ENCODE measurements at places on chromosomes 16 and 17.

- no peak for DNase-seq
Observed at GRCh38 chr17:51050291-51051033, 70.2 kb downstream of the SPAG9 start.

- DNase-seq, result no peak
Observed at GRCh38 chr16:54208237-54208636, 78.3 kb downstream of the IRX3 start.

GRCh38 chr17:73248532-73248931 is 13.1 kb downstream of the CPSF4L start:
- DNase-seq, result no peak

DNA sequence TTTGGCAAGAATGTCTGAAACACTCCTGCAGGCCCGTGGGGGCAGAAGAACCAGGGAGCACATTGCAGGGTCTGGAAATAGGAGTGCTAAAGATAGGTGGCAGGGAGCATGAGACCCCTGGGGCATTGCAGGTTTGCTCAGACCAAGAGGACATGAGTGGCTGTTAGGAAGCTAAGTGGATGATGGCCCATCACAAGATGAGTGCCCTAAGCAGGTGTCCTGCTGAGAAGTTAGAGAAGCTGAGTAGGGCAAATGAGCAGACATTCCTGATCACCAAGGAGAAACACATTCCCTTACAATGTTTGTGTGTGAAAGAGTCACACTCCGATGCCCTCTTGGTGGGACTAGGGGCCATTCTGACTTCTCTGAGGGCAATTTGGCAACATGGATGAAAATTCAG is 9.9 kb downstream of the MLYCD start:
- no peak for DNase-seq

- no peak for DNase-seq
Observed at GRCh38 chr17:70988622-70989021, 819.3 kb downstream of the KCNJ2 start.

DNA sequence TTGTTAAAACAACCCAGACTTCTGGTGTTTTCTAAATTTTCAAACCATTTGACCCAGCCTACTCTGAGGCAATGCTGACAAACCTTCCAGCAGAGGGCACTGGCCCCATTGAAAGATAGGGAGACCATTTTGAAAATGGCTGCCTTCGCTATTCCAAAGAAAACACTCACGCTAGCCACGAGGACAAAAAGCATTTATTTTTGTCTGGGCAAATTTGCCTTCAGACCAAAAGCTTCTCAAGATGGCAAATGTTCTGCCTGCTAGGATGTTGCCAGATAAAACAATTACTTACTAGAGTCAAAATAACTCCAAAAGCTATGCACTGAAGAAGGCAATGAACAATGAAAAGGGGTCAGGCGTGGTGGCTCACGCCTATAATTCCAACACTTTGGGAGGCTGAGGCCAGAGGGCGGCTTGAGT is 296.7 kb upstream of the IRX5 start:
- DNase-seq, result no peak

DNA sequence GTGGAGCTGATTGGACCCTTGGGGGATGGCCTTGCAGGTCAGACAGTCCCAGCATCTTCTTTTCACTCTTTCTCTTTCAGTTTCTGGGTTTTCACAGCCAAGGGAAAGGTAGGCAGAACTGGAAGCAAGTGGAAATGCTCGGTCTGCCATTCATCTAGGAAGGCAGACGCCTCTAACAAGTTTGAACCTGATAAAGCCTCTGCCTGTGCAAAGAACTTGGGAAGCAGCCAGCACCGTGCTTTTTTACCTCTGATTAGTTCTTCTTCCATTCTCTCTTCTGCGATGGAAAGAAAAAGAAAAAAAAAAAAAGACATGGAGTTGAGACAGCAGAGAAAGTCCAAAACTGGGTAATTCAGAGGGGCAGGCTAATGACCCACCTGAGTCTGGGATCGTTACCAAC is 997.8 kb upstream of the EEF2KMT start:
- DNase-seq, result no peak

DNA sequence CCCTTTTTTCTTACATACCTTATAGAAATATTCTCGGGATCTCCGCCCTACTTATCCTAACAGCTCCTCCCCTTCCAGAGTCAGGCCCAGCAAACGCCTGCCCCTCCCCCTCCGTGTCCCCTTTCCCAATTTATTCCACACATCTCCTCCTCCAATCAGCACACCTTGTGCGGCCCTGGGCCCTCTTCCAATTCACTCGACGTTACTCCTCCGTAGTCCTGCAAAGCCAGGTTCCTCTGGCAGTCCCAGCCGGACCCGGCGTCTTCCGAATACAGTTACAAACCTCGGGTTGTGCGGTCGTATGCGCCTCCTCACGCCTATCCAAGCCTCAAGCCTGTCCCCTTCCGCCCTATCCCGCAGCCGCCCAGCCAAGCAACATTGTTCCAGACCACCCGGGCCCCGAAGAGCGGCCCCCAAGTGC is 677 bp downstream of the CBX1 start:
- DNase-seq, result no peak

DNA sequence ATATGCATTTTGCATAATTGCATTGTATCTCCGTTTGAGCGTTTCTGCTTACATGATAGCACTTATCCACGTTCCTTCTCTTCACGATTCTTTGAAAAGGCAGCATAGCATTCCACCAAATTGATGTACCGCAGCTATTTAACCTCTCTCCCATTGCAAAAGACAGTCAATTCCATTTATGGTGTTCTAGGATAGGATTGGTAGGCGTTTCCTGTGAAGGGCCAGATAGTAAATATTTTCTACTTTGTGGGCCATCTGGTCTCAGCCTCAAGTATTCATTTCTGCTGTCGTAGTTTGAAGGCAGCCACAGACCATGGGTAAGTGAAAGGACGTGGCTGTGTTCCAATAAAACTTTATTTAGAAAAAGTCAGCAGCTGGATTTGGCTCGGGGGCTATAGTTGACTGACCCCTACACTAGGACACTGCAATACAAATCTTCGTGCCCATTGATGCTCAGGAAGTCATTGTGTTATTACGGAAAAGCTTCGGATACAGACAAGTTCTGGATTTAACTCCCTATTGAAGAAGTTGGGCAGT is 10.1 kb downstream of the SNX29 start:
- no peak for DNase-seq

DNA sequence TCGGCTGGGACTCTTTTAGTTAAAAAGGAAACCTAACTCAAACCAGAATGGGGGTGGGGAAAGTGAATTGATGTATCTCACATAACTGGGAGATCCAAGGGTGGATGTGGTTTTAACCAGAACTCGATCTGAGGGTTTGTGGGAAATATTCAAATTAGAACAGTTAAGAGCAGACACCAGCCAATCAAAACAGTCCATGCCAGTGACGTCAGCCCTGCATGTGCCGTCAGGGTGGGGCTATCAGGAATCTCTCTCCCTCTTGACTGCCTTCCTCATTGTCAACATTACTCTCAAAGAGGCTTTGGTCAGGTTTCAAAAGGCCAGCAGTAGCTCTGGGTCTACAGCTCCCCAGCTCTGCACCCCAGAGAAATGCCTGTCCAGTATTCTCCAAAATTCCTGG is 94.2 kb upstream of the HSBP1 start:
- DNase-seq, result no peak

- DNase-seq, result no peak
Observed at GRCh38 chr16:57536306-57537193, at the start of gene CCDC102A. TSS of gene CCDC102A (minus strand) at chr16:57536571. CDS start at chr16:57529177, 7,394 bp downstream.

GRCh38 chr17:61436995-61437704 is 15.1 kb upstream of the TBX4 start:
- no peak for DNase-seq

GRCh38 chr17:27554152-27554551 is 76.8 kb upstream of the LGALS9 start:
- DNase-seq, result no peak

DNA sequence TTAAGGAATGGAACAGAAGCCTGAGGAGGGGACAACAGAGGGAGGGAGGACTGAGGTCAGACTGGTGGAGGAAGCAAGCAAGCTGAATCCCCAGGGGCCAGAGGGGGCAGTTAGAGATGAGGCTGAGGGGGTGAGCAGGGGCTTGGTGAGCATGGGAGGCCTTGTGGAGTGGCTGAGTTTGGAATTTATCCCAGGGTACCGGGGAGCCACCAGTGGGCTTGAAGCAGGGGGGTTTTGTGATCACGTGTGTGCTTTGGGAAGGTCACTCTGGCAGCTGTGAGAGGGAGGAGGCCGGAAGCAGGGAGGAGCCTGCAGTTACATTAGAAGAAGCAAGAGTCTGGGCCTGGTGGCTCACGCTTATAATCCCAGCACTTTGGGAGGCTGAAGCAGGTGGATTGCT is 9.8 kb upstream of the CTCF start:
- DNase-seq, result no peak

- DNase-seq, result no peak
Observed at GRCh38 chr17:52025236-52025635, 133.3 kb downstream of the CA10 start.

DNA sequence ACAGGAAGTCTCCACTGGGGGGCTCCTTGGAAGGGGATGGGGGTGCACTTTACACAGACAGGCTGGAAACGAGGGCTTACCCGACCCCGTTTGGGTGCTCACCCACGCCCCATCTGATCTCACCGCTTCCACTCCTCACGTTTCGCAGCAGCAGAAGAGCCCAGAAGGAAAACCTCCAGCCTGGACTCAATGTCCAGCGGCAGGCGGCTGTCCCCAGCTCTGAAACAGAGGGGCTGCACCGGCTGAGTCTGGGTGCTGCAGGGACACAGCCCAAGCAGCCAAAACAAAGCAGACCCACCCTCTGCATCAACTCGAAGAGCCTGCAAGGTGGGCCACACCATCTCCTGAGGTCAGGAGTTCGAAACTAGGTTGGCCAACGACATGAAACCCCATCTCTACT is 3.9 kb downstream of the MEAK7 start:
- no peak for DNase-seq

GRCh38 chr17:57344261-57344660 is 87.9 kb downstream of the MSI2 start:
- no peak for DNase-seq

DNA sequence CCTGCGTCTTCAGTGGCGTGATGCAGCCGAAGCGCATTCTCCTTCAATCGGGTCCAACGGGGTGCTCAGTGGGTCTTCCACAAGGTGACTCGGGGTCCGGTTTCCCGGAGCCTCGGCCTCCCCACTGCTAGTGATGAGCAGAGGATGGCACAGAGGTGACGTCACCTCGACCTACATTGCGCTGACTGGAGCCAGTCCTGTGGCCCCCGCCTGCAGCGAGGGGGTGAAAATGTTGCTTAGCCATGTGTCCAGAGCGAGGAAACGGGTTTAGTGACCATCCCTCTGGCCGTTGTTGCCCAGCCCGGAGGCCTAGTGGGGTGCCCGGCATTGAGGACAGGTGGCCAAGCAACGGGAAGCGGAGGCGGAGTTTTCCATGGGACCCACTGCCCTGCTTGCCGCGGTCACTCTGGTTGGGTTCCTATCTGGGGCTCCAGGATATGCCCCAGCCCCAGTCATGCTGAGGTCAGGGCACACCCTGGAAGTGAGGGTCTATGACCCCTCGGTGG is 190.6 kb upstream of the CIBAR2 start:
- no peak for DNase-seq

DNA sequence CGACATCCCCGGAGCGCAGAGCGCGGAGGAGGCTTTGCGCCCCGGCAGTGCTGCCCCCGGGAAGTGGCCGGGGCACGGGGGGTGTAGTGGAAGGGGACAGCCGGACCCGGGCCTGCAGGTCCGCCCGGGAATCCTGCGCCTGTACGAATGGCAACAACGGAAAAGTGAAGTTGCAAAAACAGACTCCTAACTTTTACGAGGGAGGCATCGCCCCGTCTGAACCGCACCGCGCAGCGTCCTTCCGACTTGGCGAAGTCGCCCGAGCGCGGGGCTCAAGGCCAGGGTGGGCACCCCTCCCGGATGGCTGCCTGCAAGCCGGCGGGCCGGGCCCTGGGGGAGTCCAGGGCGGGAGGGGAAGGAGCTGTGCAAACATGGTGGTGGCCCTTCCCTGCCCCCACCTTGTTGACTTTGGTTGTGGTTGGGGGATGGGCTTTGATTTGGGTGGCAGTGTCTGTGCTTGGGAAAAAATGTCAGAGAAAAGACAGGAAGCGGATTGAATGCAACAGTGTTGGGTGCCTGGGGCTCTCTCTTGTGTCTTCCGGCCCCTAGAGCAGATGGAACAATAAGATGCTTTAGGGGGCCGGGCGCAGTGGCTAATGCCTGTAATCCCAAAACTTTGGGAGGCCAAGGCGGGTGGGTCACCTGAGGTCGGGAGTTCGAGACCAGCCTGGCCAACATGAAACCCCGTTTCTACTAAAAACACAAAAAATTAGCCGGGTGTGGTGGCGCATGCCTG is 675 bp downstream of the RNF213 start:
- no peak for DNase-seq

- no peak for DNase-seq
Observed at GRCh38 chr17:1043601-1044251, 46.8 kb downstream of the TIMM22 start.

DNA sequence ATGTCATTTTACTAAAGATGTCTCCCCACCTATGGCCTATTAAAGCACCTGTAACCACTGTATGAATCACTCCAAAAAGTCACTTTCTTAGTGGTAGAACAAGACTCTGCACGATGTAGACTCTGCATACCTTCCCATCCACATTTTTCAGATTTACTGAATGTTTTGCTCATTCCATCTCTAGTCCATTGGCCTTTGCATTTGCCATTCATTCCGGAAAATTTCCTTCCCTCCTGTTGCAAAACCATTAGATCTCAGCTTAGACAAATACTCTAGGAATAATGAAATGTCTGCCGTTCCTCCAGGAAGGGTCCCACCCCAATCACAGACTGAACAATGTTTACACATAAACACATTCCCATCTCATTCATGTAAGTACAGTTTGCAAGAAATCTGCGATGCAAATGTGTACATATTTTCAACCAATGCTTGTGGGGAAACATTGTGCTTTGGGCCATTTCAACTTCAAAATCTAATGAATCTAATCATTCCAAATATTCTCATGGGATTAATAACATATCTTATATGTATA is 146.3 kb upstream of the XYLT1 start:
- no peak for DNase-seq

- DNase-seq, result no peak
Observed at GRCh38 chr17:41420134-41420533, 4.3 kb downstream of the KRT37 start.

DNA sequence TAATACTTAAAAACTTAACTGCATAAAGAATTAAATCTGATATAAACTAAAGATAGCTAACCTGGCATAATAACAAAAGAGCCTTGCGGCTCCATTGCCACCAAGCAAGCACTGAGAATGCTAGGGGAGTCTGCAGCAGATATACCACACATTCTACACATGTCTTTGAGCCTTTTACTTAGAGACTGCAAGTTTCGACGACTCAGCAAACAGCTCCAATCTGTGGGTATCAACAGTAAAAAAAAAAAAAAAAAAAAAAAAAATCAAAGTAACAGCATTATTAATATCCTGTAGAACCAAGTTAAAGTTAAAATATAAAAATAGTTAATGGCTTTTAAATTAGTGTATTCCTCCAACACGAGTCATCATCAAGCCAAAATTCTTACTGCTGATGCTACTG is 27.8 kb upstream of the INTS2 start:
- DNase-seq, result no peak

DNA sequence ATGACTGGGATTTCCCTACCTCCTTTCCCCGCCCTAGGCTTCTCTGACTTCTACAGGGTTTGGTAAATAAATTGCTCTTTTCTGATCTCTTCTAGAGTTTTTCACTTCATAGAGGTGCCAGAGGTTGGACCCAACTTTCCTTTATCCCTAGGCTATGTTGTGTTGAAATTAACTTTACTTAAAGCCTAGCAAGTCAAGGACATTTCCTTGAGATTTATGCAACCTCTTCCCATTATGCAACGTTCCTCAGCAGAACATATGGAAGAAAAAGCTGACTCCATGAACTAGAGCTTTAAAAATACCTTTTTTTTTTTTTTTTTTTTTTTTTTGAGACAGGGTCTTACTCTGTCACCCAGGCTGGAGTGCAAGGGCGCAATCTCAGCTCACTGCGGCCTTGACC is 15.5 kb downstream of the MPO start:
- no peak for DNase-seq

GRCh38 chr16:20916942-20917341 is 16.4 kb downstream of the LYRM1 start:
- no peak for DNase-seq

Data from stimulated activated CD8-positive, alpha-beta memory T cell treated with anti-CD3 and anti-CD28 coated beads, Interleukin-4, amount 100 ng/mL, for 4 hours (primary cell).